ENCODE measurements at places on chromosomes 12 and 14. TPM values are rescaled to one million over a fixed set of nuclear protein-coding genes. Genes with fewer than 3 reads are reported as not detected.

GLT8D2 gene
- total RNA-seq = 14.8 TPM

INSM2 gene
- not detected for total RNA-seq

C1QL4 gene
- 3.3 TPM for total RNA-seq

FOXN4 gene
- not detected for total RNA-seq

LALBA gene
- not detected for total RNA-seq

RESF1 gene
- 41.3 TPM for total RNA-seq

MYRFL gene
- total RNA-seq = not detected

TAS2R30 gene
- 0.98 TPM for total RNA-seq

DLST gene
- total RNA-seq = 45.3 TPM

CTSG gene
- total RNA-seq = not detected

CPNE6 gene
- not detected for total RNA-seq

CRACR2A gene
- 12.4 TPM for total RNA-seq

SDR9C7 gene
- not detected for total RNA-seq

SERPINA9 gene
- not detected for total RNA-seq

SELPLG gene
- total RNA-seq = 1.7 TPM

EML5 gene
- total RNA-seq = 3.1 TPM

CMTM5 gene
- 0.60 TPM for total RNA-seq

CCDC175 gene
- not detected for total RNA-seq

VASH1 gene
- 3.9 TPM for total RNA-seq

GZMH gene
- not detected for total RNA-seq

SLC35F4 gene
- not detected for total RNA-seq

OGFOD2 gene
- total RNA-seq = 5.7 TPM

ARHGAP9 gene
- not detected for total RNA-seq

SIX1 gene
- 7.7 TPM for total RNA-seq

NRXN3 gene
- 0.24 TPM for total RNA-seq

FLVCR2 gene
- 1.3 TPM for total RNA-seq

LRRIQ1 gene
- total RNA-seq = 0.39 TPM

PRICKLE1 gene
- 5.3 TPM for total RNA-seq

SLC7A8 gene
- total RNA-seq = 1.6 TPM

MDGA2 gene
- 0.12 TPM for total RNA-seq

PPM1H gene
- total RNA-seq = 0.10 TPM

POTEM gene
- total RNA-seq = 0.68 TPM

TMBIM4 gene
- 127 TPM for total RNA-seq

UNC79 gene
- under 0.01 TPM for total RNA-seq

SCNN1A gene
- total RNA-seq = not detected

RBM23 gene
- 79.2 TPM for total RNA-seq

SLC39A5 gene
- 0.36 TPM for total RNA-seq
